Left ventricle myocardium inferior (tissue), 1 donor: ENCODE measurements at places on chromosomes 6 and 20. TPM values are rescaled to one million over a fixed set of nuclear protein-coding genes. Genes with fewer than 3 reads are reported as not detected.

GRCh38 chr6:32922083-32922482, 18.7 kb downstream of the HLA-DMB start:
- peaks cover 38% of the 10 kb centered on the region for H3K27me3 ChIP-seq
- H3K36me3 ChIP-seq = no peaks in the 10 kb centered on the region
- DNase-seq = no peak
- H3K27ac ChIP-seq = no peak overlapping the region
- H3K4me1 ChIP-seq = no peaks in the 10 kb centered on the region

- H3K4me1 ChIP-seq = peaks cover 7% of the 10 kb centered on the region
- no peak overlapping the region for H3K4me3 ChIP-seq
- H3K27me3 ChIP-seq = no peaks in the 10 kb centered on the region
- DNase-seq = no peak
- H3K27ac ChIP-seq = no peak overlapping the region
Observed at GRCh38 chr6:36805917-36806316, 33.3 kb downstream of the CPNE5 start.

Gene EDN1
- 5.9 TPM for total RNA-seq

Gene BYSL
- 9.0 TPM for total RNA-seq

Gene KCNK15
- total RNA-seq = 0.33 TPM
